ENCODE measurements at places on chromosomes 7 and 10.

DNA sequence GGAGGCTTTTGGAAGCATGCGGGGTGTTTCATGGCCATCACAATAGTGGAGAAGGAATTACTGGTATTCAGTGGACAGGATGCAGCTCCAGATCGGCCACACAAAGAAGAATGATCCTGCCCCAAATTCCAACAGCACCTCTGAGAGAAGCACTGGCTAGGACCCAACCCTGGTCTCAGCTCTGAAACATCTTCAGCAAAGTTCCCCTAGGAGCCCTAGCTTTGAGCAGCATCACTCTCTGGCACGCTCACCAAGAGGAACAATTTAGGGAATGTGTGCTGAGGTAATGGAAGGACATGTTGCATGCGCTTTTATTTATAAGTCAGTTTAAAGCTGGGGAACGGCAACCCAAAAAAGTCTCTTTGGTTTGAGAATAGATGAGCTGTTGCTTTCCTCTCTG, 5.5 kb upstream of the OPN1SW start:
- no peak for DNase-seq

- DNase-seq, result no peak
Observed at GRCh38 chr7:139916717-139917395, 87.8 kb downstream of the TBXAS1 start.

DNA sequence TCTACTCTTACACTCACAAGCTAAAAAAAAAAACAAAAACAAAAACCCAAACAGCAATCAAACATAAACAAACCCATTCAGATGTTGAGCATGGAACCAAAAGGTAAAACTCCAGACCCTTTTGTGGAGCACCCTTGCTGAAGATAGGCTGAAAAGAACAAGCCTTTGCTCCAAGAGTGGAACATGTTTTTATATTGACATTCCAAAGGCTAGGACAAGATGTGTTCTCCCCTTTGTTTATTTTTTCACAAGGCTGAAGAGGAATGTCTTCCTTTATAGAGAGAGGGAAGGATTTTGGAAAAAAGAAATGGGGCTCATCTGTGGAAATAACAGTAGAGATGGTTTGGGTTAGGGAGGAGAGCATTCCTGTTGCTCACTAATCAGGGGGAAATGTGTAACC, 87.2 kb upstream of the ELMO1 start:
- no peak for DNase-seq

- DNase-seq, result no peak
Observed at GRCh38 chr10:90167174-90168064, 466.0 kb downstream of the KIF20B start.

- DNase-seq, result no peak
Observed at GRCh38 chr10:86936661-86937501, 20.5 kb downstream of the MMRN2 start.

Measured in inflammatory macrophage (primary cell).